LoVo (cell line): ENCODE measurements at places on chromosomes 2 and 18.

- no peak for DNase-seq
These were observed 18.7 kb upstream of the REL start for GRCh38 chr2:60862642-60863041.

- no peak for DNase-seq
These were observed 36.9 kb upstream of the KLF11 start for GRCh38 chr2:10006236-10007161.

DNA sequence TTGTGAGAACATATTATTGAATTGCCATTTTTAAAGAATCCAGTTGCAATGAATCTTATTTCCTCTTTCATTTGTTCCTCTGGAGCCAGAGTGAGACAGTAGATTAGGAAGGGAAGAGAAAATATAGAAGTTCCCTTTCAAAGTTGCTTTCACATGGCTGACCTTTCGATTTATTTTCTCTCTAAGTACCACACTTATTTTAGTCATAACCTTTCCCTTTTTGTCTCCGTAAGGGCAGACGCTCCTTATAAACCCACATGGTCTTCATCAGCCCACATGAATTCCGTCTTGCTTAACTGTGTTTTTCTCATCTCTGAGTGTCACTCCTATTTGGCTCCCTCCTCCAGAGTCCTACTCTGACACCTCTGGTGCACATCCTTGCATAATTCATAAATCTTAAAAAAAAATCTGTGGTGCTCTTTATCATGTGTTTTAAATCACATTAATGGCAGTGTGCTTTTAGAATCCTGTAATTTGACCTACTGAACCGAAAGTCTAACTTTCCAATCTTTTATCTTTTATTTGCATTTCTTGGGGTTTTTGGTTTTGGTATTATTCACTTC is 38.5 kb upstream of the ZNF396 start:
- DNase-seq, result no peak

DNA sequence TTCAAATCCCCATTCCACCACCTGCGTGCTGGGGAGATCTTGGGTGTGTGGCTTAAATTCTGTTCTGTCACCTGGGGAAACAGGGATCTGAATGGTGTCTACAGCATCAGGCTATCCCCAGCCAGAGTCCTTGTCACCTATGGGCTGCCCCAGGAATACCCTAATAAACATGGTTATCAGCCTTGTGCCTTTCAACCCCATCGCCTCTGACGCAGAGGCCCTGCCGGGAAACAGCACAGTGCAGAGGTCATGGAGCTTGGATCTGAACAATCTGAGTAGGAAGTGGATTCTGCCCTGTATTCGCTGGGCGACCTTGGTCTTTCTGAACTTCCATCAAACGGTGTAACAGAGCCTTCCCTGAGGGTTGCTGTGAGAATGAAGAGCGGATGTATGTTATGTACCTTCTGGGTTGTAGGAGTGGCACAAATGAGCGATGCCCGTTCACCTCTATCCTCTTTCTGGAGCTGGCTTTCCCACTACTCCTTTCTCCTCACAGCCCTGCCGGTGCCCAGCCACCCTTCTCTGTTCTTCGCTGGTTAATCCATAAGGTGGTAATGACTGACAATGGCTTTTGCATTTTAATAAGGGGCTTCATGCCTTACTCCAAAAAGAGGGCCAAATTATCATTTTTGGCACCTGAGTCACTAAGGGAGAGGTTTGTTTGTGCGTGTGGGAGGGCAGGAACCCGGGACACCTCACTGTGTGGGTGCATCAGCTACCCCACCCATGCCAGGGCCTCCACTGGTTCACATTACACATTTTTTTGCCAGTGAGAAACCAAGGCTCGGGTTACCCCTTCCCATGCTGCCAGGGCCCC is 256.5 kb downstream of the MYCN start:
- no peak for DNase-seq

- DNase-seq, result no peak
These were observed 335 bp downstream of the ERFE start for GRCh38 chr2:238159071-238159539.

GRCh38 chr2:129744649-129745048 is 234.8 kb upstream of the RAB6C start:
- no peak for DNase-seq
